ENCODE measurements at places on chromosomes 4 and X.

- no peak for DNase-seq
These were observed 9.5 kb downstream of the RBPJ start for GRCh38 chr4:26330186-26330787.

DNA sequence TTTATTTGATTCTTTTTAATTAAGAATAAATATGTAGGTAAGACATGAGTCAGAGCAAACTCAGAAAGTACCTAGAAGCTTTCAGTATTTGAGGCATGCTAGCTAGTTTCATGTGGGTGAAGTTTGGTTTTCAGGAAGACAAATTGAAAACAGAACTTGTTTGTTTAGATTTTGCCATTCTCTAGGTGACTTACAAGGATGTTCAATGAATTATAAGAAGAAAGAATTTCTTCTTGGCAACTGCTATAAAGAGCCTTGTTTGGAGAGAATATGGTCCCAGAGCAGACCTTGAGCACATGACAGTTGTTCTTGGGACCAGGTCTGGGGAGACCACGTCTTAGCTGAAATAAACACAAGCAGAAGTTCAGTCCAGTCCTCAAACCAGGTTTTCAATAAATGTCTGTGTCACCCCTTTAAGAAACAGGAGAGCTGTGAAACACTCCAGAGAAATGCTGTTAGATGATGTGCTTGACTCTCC, 38.0 kb upstream of the IL21 start:
- no peak for DNase-seq

GRCh38 chrX:40108959-40109287, 11.2 kb upstream of the BCOR start:
- DNase-seq: peak; percentile 60

GRCh38 chrX:17655211-17656034, 81.9 kb upstream of the SCML1 start:
- DNase-seq: no peak

- DNase-seq: no peak
These were observed 5.2 kb upstream of the TMEM156 start for GRCh38 chr4:39037491-39037825.

GRCh38 chr4:134201216-134202161, at the start of gene PABPC4L:
PABPC4L (minus strand) TSS chr4:134201789; CDS start chr4:134201019, 770 bp downstream.
- DNase-seq: no peak

DNA sequence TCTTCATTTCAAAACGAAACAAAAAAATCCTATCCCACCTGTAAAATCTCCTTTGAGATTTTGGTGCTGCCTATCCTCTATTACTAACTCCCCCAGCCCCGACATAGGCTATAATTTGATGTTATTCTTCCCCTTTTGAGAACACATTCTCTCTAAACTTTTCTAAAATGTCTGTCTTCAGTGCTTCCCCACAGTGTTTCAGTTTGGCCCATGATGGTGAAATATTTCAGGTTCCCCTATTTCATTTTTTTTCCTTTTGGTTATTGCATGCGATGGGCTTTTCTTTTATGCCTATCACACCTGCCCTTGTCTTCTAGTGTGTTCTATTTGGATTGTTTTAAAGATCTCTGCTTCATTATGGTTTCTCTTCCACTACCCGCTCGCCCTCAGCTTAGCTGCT, 14.7 kb downstream of the BCORL1 start:
- no peak for DNase-seq

GRCh38 chr4:169249999-169250398, 20.8 kb downstream of the SH3RF1 start:
- no peak for DNase-seq

GRCh38 chr4:37381040-37381668, 136.6 kb downstream of the NWD2 start:
- DNase-seq: no peak

- DNase-seq: no peak
These were observed 1248.7 kb downstream of the PCDH7 start for GRCh38 chr4:31968842-31969241.

GRCh38 chr4:96205143-96205936, 365.4 kb downstream of the PDHA2 start:
- no peak for DNase-seq

DNA sequence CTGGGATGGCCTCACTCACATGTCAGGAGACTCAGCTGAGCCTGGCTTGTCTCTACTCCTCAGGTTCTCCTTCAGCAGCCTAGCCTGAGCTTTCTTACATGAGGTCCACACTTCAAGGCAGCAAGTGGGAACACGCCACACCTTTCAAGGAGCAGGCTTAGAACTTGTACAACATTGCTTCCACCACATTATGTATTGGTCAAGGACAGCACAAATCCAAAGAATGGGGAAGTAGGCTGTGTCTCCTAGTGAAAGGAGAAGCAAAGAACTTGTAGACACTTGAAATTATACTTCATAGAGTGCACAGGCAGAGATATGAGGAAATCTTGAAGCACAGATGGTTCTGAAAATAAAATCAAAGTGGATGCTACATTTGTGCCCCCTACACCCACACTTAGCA, 120.9 kb upstream of the NOCT start:
- DNase-seq: no peak

- DNase-seq: no peak
These were observed 287.6 kb upstream of the TAPT1 start for GRCh38 chr4:16513876-16514275.

- DNase-seq: no peak
These were observed 225.1 kb downstream of the NR3C2 start for GRCh38 chr4:148216866-148217814.

- DNase-seq: no peak
These were observed 69.3 kb upstream of the HMX1 start for GRCh38 chr4:8940792-8941491.

- no peak for DNase-seq
These were observed 27.1 kb upstream of the RBMX start for GRCh38 chrX:136907621-136908020.

- no peak for DNase-seq
These were observed 69.7 kb upstream of the MSANTD1 start for GRCh38 chr4:3179126-3179706.

GRCh38 chrX:119990556-119991004, 47.0 kb upstream of the NKAP start:
- DNase-seq: no peak
